GM04503 (cell line): ENCODE measurements at places on chromosomes 5 and 9.
A peak's percentile ranks its signal among the peaks of the same experiment; 100 is the strongest.

- no peak for DNase-seq
These were observed 10.2 kb upstream of the IL12B start for GRCh38 chr5:159340511-159340910.

DNA sequence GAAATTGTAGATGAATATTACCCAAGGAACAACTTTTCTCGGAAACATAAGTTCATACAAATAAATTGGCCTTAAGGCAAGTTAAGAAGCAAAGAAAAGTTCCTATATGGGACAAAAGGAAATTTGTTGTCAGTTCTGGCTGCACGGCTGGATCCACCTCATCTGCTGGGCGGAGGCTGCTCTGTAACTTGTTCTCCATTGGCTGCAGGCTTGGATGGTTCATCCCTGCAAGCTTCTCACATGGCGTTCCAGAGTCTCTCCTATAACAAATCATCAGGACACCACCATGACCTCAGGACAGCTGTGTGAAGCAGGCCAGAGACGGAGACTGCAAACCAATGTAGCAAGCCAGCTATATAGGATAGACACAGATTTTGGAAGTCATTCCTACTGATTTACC, 81.4 kb upstream of the DAB2 start:
- no peak for DNase-seq

GRCh38 chr5:120600639-120601038, 136.5 kb downstream of the PRR16 start:
- no peak for DNase-seq

- no peak for DNase-seq
These were observed 84.6 kb downstream of the HMHB1 start for GRCh38 chr5:143896516-143896915.

DNA sequence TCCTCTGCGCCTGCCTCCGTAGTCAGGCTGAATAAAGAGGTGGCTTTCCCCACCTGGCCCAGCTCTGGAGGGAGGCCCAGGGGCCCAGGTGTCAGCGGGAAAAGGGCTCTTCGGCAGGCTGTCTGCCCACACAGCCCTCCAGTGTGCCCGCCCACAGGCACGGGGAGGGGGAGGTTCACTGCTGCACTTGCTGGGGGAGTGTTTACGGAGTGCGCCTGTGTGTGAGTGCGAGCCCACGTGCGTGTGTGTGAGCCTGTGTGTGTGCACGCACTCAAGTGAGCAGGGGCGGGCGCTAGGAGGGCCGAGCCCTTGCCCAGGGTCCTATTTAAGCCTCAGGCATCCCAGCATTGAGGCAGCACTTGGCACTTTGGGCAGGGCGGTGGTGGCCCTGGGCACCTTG, 10.9 kb downstream of the DNLZ start:
- no peak for DNase-seq

DNA sequence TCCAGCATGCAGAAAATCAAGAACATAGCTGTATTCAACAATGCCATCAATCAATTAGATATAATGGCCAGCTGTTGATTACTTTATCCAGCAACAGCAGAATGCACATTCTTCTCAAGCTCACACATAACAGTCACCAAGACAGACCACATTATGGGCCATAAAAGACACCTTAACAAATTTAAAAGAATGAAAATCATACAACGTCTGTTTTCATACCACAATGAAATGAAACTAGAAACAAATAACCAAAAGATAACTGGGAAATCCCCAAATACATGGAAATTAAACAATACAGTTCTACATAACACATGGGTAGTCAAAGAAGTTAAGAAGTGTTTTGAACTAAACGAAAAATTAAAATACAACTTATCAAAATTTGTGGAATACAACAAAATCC, 130.9 kb upstream of the GNA14 start:
- DNase-seq, result no peak

- DNase-seq, result no peak
These were observed 392.0 kb downstream of the NR2F1-AS1 start for GRCh38 chr5:93188876-93189485.

DNA sequence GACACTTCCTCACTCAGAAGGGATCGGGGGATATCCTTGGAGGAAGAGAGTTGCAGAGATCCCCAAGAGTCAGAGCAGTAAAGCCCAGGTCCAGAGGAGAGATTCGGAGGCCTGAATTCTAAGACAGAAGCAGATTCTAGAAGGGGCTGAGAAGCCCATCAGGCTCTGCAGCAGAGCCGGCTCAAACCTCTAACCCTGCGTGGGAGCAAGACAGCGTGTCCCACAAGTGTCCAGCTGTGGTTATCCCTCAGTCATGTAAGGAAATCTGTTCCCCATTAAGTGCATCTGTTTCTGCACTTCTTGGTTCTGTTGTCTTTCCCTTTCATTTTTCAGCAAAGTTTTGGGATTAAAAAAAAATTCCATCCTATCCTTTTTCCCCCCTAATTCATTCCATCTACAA, 4.8 kb upstream of the DIAPH1 start:
- DNase-seq, result no peak

GRCh38 chr9:4298255-4299004, 1.4 kb downstream of the GLIS3 start:
- no peak for DNase-seq

- DNase-seq, result peak; percentile 94
These were observed 77.0 kb upstream of the COL5A1 start for GRCh38 chr9:134564431-134565170.

DNA sequence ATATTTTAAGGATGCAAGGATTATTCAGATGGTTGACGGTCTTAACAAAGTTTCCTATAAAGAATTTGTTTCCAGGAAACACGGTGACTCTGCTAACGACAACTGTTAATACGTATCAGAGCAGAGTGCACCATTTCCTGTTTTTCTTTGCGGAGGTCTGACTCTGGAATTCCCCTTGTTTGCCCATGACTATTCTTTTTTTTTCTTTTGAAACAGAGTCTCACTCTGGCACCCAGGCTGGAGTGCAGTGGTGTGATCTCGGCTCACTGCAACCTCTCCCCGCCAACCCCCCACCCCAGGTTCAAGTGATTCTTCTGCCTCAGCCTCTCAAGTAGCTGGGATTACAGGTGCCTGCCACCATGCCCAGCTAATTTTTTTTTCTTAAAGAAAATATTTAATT, 115.9 kb downstream of the CDC42SE2 start:
- no peak for DNase-seq

DNA sequence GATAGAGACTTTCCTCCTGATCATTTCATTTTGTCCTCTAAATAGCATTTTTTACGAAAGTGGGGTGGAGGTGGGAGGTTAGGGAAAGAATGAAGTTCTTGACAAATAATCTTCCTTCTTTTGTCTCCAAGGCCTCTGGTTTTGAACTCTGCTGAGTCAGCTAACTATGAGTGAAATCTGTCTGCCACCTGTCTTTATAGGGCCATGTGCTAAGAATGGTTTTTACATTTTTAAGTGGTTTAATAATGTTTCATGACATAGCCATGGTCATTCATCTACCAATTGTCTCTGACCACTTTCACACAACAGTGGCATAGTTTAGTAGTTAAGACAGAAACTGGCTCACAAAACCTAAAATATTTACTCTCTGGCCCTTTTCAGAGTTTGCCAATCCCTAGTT, 7.6 kb downstream of the MAN2A1 start:
- no peak for DNase-seq

GRCh38 chr9:132055756-132056155, 23.9 kb downstream of the MED27 start:
- DNase-seq, result no peak

GRCh38 chr5:141639357-141640050, 2.7 kb downstream of the RELL2 start:
- no peak for DNase-seq

- DNase-seq, result no peak
These were observed 148.8 kb downstream of the MEF2C start for GRCh38 chr5:88734191-88734640.

DNA sequence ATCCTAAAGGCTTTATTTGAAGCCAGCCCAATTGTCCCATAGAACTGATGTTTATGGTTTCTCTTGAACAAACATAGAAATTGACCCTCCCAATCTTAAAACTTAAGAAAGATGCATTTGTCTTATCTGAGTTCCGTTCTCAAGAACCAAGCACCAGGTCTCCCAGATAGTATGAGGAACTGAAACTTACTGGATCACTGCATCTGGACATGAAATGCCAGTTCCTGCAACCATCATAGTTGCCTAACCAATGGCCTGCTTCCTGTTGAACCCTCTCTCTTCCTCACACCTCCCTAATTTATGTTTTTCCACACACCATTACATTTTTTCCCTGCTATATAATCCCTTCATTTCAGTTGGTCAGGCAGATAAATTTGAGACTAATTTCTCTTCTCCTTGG, 478.9 kb downstream of the HTR1A start:
- DNase-seq, result no peak

DNA sequence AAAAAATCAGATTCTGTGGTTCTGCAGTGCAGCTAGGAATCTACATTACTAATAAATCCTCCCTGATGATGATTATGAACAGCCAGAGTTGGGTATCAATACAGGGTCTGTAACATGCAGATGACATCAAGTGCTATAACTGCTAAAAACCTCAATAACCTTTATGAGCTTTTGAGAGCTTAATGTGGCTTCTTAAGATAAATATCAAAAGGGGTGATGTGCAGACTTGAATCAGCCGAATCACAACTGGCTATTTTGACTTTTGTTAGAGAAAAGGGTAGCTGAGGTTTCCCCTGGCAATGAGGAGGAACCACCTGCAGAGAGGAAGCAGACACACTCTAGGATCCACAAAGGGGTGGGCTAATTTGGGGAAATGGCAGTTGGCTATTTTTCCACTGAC, 30.2 kb downstream of the CAPSL start:
- DNase-seq, result no peak

DNA sequence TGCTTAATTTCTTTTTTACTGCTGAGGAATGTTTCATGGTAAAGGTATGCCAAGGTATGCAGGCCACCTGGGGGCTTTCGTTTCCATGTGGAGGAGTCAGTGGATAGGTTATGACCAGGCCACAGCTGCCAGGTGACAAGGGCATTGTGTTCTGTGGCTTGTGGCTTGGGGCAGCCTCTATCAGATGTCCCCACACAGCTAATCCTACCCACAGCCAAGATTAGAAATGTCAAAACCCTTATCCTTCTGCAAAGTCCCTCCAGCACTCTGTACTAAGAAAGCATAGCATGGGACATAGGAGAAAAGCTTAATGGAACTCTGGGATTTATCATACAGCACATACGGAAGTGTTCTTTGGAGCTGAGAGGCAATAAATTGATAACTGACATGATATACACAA, 171.2 kb upstream of the S1PR3 start:
- DNase-seq, result no peak

- no peak for DNase-seq
These were observed 90.3 kb upstream of the PALM2AKAP2 start for GRCh38 chr9:109689701-109690100.

GRCh38 chr5:169763376-169764017, 126.4 kb downstream of the DOCK2 start:
- no peak for DNase-seq

DNA sequence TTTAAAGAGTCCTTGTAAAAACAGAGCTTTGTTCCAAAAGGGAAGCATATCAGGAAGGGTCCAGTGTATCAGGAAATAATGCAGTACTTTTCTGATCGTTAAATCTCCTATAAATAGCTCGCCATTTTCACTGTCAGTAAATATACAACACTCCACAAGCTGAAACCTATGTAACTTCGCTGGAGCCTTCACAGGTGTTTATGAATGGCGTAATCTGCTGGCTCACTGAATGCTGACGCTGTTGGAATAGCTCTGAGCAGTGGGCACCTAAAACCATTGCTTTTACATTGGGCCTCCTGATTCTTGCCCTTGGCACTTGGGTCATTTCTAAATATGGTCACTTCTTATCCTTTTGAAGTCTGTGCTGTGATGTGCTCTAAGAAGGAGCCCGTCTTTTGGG, 4.3 kb downstream of the SHC3 start:
- DNase-seq, result no peak

DNA sequence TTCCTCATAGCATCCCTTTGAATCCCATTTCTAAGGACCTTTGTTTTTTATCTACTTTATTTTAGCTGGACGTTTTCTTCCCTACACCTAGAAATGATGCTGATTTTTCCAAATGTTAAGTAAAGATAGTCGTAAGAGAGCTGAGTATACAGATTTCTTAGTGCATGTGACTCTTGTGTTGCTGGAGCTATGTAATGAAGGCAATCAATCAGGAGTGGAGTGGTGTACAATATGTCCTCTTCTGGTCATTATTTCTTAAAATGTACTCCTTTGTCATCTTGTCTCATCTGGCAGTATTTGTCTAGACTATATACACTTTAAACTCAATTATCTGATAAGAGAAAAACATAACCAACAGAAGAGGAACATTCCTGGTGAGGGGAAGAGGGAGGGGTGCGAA, 13.5 kb downstream of the GAPT start:
- DNase-seq, result no peak

- DNase-seq, result no peak
These were observed 249.6 kb downstream of the PIK3R1 start for GRCh38 chr5:68465133-68465532.

- no peak for DNase-seq
These were observed 140.9 kb downstream of the RGS3 start for GRCh38 chr9:113604393-113604792.

GRCh38 chr9:137785704-137786161, 91.8 kb upstream of the CACNA1B start:
- DNase-seq, result no peak

- no peak for DNase-seq
These were observed 65.5 kb upstream of the HSPA9 start for GRCh38 chr5:138640646-138641254.

DNA sequence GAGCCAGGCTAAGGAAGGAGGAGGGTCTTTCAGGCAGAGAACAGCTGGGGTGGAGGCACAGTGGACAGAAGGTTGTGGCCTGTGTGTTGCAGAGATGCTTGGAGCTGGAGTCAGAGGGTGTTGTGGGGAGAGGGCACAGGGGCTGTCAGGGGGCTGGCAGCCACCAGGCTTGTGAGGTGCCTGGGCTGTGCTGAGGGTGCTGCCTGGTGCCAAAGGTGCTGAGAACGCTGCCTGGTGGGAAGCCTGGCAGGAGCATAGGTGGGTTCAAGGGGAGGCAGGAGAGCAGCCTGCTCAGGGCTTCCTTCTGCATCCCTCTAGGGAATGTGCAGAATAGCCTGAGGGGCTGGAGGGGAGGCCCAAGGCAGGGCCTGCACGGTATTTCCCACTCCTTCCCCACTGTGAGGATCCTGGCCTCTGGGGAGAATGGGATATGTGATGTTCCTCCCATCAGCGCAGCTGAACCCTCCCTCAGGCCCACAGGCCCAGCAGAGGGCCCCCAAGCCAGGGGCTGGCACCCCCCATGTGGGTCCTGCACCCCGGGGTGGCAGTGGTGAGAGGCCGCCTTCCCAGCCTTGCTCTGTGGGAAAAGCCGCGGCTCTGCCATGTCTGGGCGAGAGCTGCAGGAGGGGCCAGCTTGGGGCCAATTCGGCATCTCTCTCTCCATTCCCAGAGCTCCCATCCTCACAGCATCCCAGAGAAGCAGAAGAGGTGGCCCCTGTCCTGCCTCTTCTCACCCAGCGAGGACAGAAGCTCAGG, 76.3 kb downstream of the CACNA1B start:
- no peak for DNase-seq

DNA sequence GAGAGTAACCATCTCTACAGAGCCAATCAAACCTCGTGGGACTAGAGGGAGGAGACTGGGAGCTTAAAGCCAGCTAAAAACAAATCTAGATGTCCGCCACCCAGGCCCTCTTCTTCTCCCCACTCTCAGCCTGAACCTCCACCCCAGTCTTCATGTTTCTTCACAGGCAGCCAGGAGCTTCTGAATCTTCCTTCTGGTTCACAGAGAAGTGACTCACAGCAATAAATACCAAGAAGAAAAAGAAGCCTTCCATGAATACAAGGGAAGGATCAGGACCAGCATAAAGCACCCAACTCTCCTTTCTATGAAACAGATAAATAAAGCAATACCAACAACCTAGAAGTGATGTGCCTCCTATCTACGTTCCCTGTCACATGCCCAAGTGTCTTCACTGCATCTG, 103.3 kb upstream of the SLIT3 start:
- no peak for DNase-seq
